ENCODE measurements at places on chromosomes 7 and 10. TPM values are rescaled to one million over a fixed set of nuclear protein-coding genes. Genes with fewer than 3 reads are reported as not detected.

- no peak overlapping the region for H3K4me3 ChIP-seq
- H3K36me3 ChIP-seq = no peaks in the 10 kb centered on the region
- DNase-seq = no peak
Observed at GRCh38 chr10:132229096-132229495, 42.3 kb downstream of the DPYSL4 start.

GRCh38 chr7:108328174-108328651 lies 128.0 kb downstream of the NRCAM start:
- no peak for DNase-seq
- H3K4me1 ChIP-seq = no peaks in the 10 kb centered on the region
- no peak overlapping the region for H3K27ac ChIP-seq
- no peak overlapping the region for H3K4me3 ChIP-seq
- H3K27me3 ChIP-seq = no peaks in the 10 kb centered on the region
- no peaks in the 10 kb centered on the region for H3K36me3 ChIP-seq

GRCh38 chr10:51139176-51139575 lies 64.9 kb downstream of the PRKG1 start:
- H3K27ac ChIP-seq = no peak overlapping the region
- no peaks in the 10 kb centered on the region for H3K36me3 ChIP-seq

GRCh38 chr10:8508882-8509281 lies 454.4 kb downstream of the GATA3 start:
- no peak for DNase-seq
- no peaks in the 10 kb centered on the region for H3K4me1 ChIP-seq
- no peaks in the 10 kb centered on the region for H3K36me3 ChIP-seq
- H3K27ac ChIP-seq = no peak overlapping the region

DNA sequence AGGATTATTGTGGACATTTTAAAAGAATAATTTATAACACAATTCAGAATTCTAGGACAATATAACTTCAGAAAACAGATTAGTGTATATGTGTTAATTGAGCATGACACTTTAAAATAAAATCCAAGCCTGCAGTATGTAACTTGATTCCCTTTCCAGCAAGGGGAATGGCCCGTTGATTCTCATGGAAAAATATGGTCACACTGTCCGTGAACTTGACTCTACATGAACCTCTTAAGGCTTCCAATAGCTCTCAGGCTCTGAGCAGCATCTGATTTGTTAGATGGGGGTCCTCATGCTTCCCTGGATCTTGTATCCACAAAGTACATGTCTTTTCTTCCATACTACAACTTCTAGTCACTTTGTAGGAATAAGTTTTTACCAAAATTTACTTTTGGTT lies 85.5 kb upstream of the AKR1E2 start:
- H3K27ac ChIP-seq = no peak overlapping the region
- no peaks in the 10 kb centered on the region for H3K36me3 ChIP-seq
- no peaks in the 10 kb centered on the region for H3K4me1 ChIP-seq
- H3K4me3 ChIP-seq = no peak overlapping the region
- peaks cover 5% of the 10 kb centered on the region for H3K27me3 ChIP-seq
- no peak for DNase-seq

DUS4L gene
- total RNA-seq = 11.6 TPM

- no peak for DNase-seq
- H3K4me1 ChIP-seq = no peaks in the 10 kb centered on the region
- H3K36me3 ChIP-seq = no peaks in the 10 kb centered on the region
- H3K4me3 ChIP-seq = no peak overlapping the region
- H3K27me3 ChIP-seq = no peaks in the 10 kb centered on the region
Observed at GRCh38 chr7:101680406-101681145, 51.5 kb upstream of the MYL10 start.

ZFAND4 gene
- total RNA-seq = 11.0 TPM

DNA sequence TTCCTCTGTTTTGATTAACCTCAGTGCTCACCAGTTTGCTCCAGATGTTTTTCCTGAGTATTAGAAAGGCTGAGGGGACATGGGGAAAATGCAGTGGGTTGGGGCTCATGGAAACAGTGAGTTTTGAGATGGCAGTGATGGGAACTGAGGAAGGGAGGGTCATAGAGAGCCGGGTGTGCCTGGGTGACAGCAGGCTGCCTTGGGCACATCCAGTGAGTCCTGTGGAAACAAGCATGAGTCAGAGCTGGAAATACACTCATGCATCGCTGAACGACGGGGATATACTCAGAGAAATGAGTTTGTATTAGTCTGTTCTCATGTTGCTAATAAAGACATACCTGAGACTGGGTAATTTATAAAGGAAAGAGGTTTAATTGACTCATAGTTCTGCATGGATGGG lies 202.2 kb downstream of the TMEM178B start:
- no peak for DNase-seq
- peaks cover 3% of the 10 kb centered on the region for H3K27me3 ChIP-seq
- no peak overlapping the region for H3K27ac ChIP-seq
- H3K36me3 ChIP-seq = no peaks in the 10 kb centered on the region
- no peak overlapping the region for H3K4me3 ChIP-seq

DNA sequence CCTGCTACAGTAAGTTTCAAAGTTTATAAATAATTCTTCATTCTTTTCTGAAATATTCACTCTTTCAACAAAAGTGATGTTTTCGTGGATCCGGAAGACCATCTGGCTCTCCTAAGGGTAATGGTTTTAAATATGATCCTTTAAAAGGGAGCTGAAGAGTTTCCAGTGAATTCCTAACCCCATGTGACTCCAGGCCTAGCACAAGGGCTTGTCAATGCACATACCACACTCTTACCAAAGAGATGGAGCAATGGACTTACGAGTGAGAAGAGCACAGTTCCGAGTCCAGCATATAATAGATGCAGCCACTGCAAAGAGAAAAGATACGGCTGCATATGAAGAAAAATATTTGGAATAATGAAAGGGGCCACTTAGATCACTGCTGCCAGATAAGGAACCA lies 32.1 kb upstream of the GATAD1 start:
- H3K27ac ChIP-seq = no peak overlapping the region
- no peaks in the 10 kb centered on the region for H3K36me3 ChIP-seq
- no peaks in the 10 kb centered on the region for H3K4me1 ChIP-seq
- no peaks in the 10 kb centered on the region for H3K27me3 ChIP-seq
- no peak for DNase-seq

- H3K4me3 ChIP-seq = no peak overlapping the region
- DNase-seq = no peak
- no peaks in the 10 kb centered on the region for H3K36me3 ChIP-seq
Observed at GRCh38 chr7:116583653-116584052, 58.8 kb downstream of the CAV1 start.

- no peaks in the 10 kb centered on the region for H3K4me1 ChIP-seq
- no peaks in the 10 kb centered on the region for H3K27me3 ChIP-seq
- no peak overlapping the region for H3K27ac ChIP-seq
- no peaks in the 10 kb centered on the region for H3K36me3 ChIP-seq
Observed at GRCh38 chr10:29604291-29604825, 30.4 kb downstream of the SVIL start.

CYP3A7 gene
- total RNA-seq = not detected

CABCOCO1 gene
- not detected for total RNA-seq

GRCh38 chr7:40436710-40437109 lies 301.9 kb downstream of the SUGCT start:
- no peak overlapping the region for H3K27ac ChIP-seq
- no peaks in the 10 kb centered on the region for H3K4me1 ChIP-seq
- H3K27me3 ChIP-seq = no peaks in the 10 kb centered on the region

DNA sequence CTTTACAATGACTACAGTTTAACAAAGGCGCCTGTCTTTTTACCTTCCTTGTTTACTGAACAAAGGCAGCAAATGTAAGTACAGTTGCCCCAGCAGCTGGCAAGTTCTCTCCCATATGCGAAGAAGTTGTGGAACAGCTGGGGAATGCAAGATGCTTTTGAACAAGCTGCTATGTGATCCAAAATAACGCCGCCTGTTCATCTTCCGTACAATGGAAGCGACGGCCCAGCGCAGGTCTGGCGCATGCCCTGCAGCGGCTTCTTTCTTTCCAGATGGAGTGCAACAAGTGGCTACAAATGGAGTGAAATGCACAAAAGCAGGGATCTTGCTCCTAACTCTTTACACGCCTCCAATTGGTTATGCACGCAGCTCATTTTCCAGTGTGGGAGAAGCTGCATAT lies 97.0 kb upstream of the SVIL start:
- H3K4me1 ChIP-seq = peaks cover 23% of the 10 kb centered on the region
- H3K36me3 ChIP-seq = no peaks in the 10 kb centered on the region
- H3K27ac ChIP-seq = no peak overlapping the region

DNA sequence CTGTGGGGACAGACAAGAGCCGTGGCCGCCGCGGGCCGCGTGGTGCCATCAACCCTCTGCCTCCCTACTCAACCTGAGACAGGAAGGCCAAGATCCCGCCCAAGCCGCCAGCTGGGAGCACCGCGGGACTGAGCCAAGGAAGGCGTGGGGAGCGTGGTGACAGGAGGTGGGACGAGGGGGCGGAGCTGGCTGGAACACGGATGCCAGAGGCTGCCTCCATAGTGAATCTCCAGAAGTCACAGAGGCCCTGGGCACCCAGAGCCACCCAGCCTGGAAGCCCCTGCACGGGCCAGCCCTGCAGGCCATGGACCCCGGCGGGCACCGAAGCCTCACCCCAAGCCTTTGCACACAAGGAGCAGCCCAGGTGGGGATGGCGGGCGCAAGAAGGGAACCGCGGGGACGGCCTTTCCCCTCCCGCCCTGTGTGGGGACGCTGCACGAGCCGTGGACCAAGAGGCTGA lies 18.1 kb upstream of the DPYSL4 start:
- H3K4me3 ChIP-seq = no peak overlapping the region
- no peak overlapping the region for H3K27ac ChIP-seq
- H3K27me3 ChIP-seq = no peaks in the 10 kb centered on the region
- no peaks in the 10 kb centered on the region for H3K4me1 ChIP-seq
- no peak for DNase-seq

TAC1 gene
- 0.55 TPM for total RNA-seq

DNA sequence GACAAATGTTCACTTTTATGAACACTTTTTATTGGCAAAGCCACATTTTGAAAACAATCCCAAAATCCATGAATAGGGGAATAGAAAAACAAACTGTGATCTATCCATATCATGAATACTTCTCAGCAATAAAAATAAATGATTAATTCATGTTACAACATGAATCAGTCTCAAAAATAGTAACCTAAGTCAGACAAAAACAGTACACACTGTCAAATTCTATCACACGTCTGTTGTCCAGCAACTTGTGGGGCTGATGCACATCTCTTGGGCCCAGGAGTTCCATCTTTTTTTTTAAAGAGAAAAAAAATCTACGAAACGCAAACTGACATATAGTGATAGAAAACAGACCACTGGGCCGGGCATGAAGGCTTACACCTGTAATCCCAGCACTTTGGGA lies 71.0 kb downstream of the LARP4B start:
- no peak for DNase-seq
- H3K36me3 ChIP-seq = peaks cover 13% of the 10 kb centered on the region
- H3K4me1 ChIP-seq = no peaks in the 10 kb centered on the region
- H3K4me3 ChIP-seq = no peak overlapping the region
- H3K27me3 ChIP-seq = no peaks in the 10 kb centered on the region
- H3K27ac ChIP-seq = no peak overlapping the region

AKR1B15 gene
- total RNA-seq = not detected

- no peak overlapping the region for H3K4me3 ChIP-seq
- no peaks in the 10 kb centered on the region for H3K36me3 ChIP-seq
- H3K4me1 ChIP-seq = no peaks in the 10 kb centered on the region
- H3K27me3 ChIP-seq = no peaks in the 10 kb centered on the region
- no peak overlapping the region for H3K27ac ChIP-seq
Observed at GRCh38 chr7:53437336-53437735, 401.9 kb downstream of the POM121L12 start.

GRCh38 chr10:90885176-90885575 lies 13.4 kb downstream of the RPP30 start:
- no peaks in the 10 kb centered on the region for H3K4me1 ChIP-seq
- H3K27ac ChIP-seq = no peak overlapping the region
- no peaks in the 10 kb centered on the region for H3K27me3 ChIP-seq
- H3K36me3 ChIP-seq = peaks cover 37% of the 10 kb centered on the region

C10orf105 gene
- total RNA-seq = 0.11 TPM

DNA sequence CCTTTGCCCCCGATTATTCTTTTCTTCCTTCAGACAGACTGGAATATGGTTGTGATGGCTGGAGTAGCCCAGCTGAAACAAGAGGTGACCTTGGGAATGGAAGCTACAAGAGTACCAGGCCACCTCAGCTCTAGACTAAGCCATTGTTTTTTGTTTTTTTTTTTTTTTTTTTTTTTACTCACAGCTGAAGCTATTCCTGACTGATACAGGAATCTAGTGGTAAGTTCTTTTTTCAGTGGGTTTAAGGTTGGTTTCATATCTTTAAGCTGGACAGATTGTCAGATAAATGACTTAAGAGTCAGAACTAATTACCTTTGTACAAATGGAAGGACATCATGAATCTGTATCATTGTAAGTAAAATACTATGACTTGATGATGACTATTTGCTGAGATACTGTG lies 30.2 kb upstream of the PTPN12 start:
- no peaks in the 10 kb centered on the region for H3K36me3 ChIP-seq
- no peaks in the 10 kb centered on the region for H3K27me3 ChIP-seq
- no peak overlapping the region for H3K4me3 ChIP-seq
- no peak overlapping the region for H3K27ac ChIP-seq

DNA sequence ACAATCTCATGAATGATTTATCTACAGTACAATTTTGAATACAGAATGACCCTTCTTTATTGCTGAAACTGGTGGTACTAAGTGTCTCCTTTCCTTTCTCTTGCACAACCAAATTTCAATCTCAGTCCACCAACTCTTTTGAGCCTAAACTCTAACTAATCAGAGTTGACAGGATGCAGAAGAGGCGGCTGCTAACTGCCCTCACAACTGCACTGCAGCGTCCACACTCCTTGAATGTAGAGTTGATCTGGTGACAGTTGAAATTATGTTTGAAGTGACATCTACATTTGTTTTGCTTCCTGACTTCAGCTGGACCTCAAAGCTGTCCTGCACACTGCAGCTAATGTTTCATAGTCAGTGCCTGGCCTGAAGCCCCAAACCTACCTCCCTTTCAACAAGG lies 139.6 kb downstream of the ZMYND11 start:
- H3K4me3 ChIP-seq = no peak overlapping the region
- DNase-seq = no peak
- no peaks in the 10 kb centered on the region for H3K36me3 ChIP-seq

GRCh38 chr10:1185911-1186682 lies 129.9 kb downstream of the WDR37 start:
- no peaks in the 10 kb centered on the region for H3K27me3 ChIP-seq
- H3K27ac ChIP-seq = no peak overlapping the region
- no peak for DNase-seq
- no peaks in the 10 kb centered on the region for H3K36me3 ChIP-seq

AGAP5 gene
- 7.4 TPM for total RNA-seq

All from CD8-positive, alpha-beta memory T cell (primary cell).